Left ventricle myocardium superior (tissue), 1 donor: ENCODE measurements at places on chromosomes 3 and 15.

DNA sequence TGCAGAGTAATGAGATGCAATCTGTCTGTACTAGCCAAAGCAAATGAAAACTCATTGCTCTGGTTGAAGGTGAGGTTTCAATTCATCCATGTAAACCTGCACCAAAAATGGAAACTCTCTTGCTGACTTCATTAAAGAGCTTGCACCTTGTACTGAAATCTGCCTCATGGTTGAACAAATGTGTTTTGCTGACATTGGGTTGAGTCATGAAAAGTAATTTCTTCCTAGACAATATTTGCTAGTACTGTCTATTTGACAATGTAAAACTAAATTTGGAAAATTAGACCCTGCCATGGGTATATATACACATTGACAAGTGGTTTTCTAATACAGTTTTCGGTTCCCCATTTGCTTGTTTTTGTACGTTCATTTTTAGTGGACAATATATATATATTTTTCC lies 33.3 kb downstream of the RYR3 start:
- DNase-seq, result no peak

DNA sequence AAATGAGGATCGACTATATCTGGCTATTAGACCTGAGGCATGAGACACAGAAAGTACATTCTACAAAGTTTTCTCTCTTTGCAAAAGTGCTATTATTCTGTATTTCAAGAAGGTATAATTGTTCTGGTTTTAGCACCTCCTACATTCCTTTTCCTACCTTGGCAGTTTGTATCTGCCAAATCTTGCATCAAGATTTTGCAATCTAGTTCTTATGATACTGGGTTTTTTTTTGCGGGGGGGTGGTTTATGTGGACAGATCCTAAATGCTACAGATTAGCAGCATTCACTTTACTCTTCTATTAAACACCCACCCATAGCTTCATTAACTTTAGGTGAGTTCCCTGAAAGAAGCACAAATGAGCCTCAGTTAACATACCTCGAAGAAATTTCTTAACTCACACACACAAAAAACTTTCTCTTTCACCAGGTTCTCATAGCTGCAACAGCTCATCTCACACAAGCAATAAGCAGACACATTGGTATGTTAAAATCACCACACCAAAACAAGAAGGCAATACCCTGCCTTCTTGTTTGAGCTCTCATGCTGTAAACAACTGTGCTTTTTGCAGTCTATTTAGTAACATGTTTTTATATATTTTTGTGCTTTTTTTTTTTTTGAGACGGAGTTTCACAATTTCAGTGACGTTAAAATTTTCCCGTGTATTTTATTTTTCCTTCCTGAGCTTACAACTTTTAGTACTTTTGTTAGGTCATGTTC lies 73.0 kb upstream of the VGLL4 start:
- DNase-seq, result no peak

DNA sequence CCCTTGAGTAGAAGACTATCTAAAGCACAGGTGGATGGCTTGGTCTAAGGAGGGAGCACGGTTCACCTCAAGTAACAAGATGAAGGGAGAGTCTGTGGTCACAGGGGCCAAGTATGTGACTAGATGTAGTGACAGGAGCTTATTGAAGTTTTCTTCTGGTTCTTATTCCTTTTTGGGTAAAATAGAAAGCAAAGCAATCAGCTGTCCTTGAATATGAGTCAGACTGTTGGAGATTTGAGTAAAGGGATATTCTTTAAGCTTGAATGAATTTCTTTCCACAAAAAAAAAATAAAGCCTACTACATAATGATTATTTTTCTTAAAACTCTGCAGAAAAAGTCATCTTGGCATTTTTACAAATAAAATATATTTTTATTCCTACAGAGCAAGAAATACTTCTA lies 1.5 kb upstream of the CNTN6 start:
- no peak for DNase-seq

DNA sequence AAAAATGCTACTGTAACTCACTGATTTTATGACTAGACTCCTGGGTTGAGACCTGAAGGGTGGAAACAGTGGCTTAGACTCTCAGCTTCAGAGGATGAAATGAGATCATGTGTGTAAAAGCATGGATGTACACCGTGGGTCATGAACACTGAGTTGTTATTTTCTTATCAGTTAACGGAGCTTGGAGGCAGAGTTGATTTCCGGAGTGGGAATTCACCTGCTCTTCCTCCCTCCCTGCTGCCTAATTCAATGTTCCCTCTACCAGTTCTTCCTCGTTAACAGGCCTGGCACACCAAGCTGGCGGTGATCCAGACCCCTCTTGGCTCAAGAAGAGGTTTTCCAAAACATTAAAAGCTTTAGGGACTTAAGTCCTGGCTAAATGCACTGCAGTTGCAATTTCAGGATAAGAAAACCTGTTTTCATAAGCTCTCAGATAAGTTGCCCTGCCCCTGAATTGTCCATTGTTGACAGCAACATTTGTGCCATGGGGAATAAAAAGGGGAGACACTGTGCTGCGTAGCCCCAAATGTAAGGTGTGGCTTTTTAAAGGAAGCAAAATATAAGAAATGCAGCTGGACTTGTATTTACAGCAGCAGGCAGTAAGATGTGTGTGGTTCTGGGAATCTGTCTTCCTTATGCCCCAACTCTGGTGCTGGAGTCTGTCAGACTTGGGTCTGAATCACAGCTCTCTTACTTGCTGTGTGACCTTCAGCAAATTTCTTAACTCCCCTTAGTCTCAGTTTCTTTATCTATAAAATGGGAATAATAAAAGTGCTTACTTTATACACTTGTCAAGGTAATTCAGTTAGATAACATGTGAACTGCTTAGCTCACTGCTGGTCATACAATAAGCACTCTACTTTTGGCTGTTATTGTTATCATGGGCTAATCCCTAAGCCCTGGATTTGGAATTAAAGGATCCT lies 9.9 kb downstream of the PDIA5 start:
- DNase-seq, result peak; percentile 85
